GM20000 (cell line): ENCODE measurements at places on chromosomes 2 and 18.

DNA sequence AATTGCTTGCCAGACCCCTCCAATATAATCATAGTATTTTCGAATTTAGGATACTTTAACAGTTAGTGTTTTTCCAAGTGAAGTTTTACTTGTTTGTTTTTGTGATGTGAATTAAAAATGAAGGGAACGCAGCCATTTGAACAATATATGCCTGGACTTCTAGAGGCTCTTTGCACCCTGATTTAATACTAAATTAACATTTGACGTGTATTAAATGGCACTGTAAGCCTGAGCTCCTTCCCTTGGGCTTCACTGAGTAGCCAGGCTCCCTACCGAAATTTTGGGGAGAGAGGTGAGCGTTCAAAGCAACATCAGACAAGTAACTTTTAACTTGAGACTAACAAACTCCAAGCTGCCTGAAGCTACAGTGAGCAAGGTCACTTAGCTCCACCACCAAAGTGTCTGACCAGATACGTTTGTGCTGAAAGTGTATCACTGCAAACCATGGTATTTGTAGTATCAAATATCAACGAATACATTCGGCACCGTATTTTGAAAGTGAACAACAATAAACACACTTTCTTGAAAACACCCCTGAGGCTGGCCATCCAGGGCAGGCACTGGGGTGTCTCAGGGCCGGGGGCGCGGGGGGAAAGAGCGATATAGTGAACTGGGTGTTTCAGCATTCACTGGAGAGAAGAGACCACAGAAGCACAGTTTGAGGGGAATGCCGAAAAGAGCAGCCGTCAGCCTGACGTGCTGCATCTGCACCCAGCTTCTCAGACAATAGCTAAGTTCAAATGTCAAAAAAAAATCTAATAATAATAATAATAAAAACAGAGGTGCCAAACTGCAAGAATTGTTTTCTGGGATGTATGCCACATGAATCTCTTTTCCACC lies 7.7 kb upstream of the POU3F3 start:
- no peak for DNase-seq

DNA sequence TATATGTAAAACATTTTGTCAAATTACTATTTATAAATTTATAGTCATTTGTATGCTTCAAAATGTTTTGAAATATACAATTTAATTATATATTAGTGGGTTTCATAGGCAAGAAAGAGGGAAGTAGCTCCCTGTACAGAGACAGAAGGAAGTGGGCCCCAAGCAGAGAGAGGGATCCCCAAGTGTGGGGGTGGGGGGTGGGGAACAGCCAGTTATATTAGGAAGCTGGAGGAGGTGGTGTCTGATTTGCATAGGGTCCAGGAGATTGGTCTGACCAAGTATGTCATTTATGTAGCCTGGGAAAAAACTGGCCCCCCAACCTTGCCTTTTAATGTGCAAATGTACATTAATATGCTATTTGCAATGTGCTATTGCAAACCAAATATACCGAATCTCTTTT lies 76.5 kb upstream of the ZSWIM2 start:
- no peak for DNase-seq

DNA sequence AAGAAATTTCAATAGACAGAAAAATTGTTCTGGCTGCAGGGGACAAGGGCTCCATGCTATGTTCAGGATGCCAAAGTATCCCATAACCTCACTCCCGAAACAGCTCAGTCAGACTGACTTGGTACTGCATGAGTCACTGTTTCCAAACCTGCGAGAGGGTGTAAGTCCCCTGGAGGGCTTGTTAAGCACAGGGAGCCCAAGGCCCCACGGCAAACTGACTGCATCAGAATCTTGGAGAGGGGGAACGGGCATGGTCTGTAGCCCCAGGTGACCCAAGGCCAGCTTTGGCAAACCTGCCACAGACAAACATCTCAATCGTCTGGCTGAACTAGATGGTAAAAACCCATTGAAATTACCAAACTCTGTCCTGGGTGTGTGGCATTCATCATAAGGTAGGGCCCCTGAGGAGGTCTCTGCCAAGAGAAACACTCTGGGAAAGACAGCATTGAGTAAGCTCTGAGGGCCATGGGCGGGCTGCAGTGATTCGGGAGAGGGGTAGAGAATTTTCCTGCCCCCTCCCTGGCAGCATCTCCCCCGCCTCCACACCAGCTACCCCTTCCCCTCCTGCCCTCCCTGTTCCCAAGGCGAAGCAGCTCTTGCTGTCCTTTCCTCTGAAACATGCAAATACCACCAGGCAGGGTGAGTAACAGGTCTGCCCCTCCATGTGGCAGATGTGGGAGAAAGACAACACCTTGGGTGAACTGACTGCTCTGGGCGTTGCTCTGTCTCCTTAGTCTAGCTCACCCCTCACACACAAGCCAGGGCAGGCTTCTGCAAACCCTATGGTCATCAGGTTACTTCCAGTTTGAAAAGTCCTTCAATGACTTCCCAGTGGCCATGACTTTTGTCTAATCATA lies 274.7 kb upstream of the SIX2 start:
- DNase-seq: no peak

- no peak for DNase-seq
Observed at GRCh38 chr2:235784788-235785187, 290.9 kb downstream of the AGAP1 start.

DNA sequence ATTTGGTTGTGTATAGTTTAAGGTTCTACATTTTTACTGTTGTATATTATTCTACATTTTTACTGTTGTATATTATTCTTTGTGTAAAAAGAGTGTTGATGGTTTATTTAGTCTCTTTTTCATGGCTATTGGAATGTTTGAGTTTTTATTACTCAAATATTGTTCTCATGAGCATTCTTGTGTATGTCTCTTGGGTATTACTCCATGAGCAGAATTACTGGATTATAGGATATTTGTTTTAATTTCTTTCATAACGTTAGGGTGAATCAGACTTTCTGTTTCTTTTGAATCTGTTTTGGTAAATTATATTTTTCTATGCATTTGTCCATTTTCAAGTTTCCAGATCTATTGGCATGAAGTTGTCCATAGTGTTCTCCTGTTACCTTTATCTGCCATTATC lies 111.6 kb downstream of the DYNAP start:
- DNase-seq: no peak

DNA sequence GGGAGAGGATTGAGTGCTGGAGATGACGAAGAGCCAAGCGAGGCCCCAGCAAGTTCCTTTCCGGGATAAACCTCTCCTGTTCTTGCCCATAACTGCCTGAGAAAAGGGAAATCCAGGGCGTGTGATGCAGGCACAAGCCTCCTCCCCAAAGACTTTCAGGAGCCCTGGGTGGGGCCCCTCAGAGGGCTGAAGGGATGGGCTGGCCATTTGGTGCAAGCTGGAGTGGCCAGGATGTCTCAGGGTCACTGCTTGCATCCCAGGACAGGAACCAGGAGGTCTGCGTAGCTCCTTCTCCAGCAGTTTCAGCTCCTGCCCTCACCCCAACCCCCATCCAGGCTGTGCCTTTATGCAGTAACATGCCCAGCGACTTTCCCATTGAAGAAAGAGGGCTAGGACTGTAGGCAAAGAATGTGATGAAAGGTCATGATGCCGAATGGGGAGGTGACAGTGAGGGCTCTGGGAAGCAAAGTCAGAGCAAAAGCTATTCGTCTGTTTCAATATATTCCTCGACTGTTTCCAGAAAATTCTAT lies 80.2 kb downstream of the PXDN start:
- no peak for DNase-seq

- DNase-seq: no peak
Observed at GRCh38 chr2:106919012-106919411, 33.0 kb upstream of the ST6GAL2 start.

GRCh38 chr18:79458131-79458838 lies 62.6 kb downstream of the NFATC1 start:
- DNase-seq: no peak

DNA sequence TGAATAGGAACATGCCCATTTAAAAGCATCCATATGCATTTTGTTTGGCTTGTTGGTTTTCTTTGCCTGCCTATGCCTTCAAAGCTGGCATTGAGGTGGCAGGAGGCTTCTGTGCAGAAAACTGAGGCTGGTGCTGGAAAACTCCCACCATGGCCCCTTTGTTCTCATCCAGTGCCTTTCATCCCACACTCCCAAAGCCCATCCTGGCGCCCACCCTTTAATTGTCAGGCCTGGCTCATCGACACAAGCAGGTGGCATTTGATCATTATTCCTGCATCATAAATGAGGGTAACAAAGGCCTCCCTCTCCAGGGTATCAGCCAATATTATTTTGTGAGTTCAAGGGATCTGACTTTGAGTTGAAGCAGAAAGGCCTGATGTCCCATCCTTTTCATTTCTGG lies 24.7 kb upstream of the ANXA4 start:
- DNase-seq: no peak

DNA sequence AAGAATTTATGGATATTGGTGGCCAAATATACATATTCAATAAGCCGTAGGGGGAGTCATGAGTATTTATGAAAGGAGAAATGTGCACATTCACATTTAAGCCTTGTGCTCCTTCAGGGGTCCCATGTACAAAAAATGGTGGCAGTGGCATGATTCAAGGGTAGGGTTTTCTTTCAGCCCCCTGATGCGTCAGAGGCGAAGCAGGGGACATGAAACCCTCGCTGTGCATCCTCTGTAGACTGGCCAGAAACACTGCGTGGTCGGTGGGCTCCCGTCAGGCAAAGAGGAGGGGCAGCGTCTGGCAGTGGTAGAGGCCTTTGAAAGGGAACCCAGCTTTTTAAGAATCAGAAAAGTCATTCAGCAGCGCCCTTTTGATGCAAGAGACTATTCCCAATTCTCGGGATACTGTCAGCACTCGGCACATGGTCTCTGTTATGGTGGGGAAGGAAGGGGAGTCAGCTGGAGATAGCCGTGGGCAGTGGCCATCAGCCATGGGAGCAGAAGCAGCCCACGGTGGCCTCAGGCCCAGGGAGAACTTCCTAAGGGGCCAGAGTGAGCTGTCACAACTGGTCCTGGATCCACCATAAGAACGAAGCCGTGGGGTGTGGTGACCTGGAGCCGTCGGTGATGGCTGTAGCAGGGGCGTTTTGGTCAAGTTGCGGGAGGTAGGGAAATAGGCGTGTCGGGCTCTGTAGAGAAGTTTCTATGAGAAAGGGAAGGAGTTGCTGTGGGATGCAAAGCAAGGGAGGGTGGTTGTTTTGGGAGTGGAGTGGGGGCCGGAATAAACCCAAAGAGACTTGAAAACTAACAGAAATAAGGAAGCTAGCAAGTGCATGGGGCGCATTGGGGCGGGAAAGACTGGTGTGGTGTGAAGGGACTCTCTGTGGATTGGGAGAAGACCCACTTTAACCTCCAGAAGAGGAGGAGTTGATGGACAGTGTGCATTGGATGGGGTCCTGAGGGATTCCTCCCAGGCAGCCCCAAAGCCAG lies 95.6 kb downstream of the SH3BP4 start:
- DNase-seq: no peak

GRCh38 chr2:241645915-241646645 lies 8.6 kb downstream of the ATG4B start:
- DNase-seq: no peak

- no peak for DNase-seq
Observed at GRCh38 chr2:134601264-134601663, 117.5 kb downstream of the TMEM163 start.

DNA sequence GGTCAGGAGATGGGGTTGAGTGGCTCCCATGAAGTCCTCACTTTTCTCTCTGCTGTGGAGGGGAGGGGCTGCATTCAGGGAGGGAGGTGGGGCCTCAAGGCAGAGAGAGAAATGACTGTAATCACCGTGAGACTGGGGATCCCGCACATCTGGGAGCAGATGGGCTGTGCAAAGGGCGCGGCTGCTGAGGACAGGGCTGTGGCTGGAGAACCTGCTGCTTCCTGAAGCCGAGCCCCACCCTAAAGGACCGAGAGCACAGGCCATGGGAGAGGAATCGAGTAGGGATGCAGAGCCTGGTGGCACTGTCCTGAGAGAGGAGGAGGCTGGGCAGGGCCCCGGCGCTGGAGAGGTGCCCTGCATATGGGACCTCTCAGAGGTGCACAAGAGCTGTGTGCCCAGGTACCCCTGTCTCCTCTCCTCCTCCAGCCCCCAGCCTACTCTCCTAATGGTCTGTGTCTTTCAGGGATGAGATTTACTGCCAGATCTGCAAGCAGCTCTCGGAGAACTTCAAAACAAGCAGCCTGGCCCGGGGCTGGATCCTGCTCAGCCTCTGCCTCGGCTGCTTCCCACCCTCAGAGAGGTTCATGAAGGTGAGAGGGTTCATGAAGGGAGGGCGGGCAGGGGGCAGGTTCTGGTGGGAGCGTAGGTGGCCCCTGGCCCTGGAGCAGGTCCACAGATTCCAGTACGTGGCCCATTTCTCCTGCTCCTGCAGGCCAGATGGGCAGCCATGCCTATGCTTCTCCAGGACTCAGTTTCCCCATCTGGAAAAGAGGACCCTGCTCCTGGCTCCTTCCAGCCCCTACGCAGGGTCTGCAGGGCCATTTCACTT lies 25.9 kb upstream of the GPR17 start:
- DNase-seq: peak; percentile 68

DNA sequence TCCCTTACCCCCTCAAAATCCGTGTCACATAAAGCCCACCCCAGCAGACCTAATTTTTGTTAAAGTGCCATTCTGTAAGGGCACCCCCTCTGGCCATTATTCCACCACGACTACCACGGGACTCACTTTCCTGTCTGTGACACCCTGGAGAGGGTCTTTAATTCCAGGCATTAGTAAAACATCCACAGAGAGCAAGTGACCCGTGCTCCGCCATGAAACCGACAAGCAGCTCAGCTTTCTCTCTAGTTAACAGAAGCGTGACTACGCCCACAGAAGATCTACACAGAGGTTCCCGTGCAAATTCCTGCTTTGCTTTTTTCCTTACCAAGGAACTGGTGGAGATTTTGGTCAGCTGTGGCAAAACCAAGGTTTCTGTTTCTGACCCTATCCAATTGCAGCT lies 4.4 kb downstream of the SIGLEC15 start:
- no peak for DNase-seq

- DNase-seq: no peak
Observed at GRCh38 chr2:75602724-75603342, 42.1 kb upstream of the EVA1A start.

DNA sequence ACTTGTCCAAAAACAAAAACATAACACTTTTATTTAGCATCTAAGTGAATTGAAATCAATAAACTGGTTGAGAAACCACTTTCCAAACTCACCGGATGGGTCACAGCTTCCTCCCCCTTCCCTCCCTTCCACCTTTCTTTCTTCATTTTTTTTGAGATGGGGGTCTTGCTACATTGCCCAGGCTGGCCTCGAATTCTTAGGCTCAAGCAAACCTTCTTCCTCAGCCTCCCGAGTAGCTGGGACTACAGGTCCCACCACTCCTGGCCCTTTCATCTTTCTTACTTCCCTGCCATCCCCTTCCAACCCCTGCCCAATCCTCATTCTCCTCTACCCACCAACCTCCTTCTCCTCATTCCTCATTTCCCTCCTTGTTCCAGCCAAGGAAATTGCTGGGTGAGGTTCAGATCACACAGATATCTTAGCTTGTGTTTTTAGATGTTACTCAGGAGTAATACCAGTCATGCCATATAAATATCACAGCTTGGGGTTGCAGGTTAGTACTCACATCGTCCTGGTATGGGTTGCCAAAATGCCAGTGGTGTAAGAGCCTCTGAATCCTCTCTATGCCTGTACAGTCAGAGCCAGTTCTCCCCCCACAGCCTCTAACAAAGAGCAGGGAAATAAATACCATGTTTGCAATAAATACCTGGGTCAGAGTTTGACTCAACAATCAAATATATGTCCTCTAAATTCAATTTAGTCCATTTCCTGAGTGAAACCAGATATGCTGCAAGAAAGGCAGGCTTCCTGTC lies 132.7 kb upstream of the NDUFV2 start:
- no peak for DNase-seq
